ENCODE measurements at places on chromosomes 12 and 14. TPM values are rescaled to one million over a fixed set of nuclear protein-coding genes. Genes with fewer than 3 reads are reported as not detected.

The KERA gene
- total RNA-seq: not detected

GRCh38 chr14:80017795-80018194 is 193.5 kb downstream of the DIO2 start:
- DNase-seq: no peak

DNA sequence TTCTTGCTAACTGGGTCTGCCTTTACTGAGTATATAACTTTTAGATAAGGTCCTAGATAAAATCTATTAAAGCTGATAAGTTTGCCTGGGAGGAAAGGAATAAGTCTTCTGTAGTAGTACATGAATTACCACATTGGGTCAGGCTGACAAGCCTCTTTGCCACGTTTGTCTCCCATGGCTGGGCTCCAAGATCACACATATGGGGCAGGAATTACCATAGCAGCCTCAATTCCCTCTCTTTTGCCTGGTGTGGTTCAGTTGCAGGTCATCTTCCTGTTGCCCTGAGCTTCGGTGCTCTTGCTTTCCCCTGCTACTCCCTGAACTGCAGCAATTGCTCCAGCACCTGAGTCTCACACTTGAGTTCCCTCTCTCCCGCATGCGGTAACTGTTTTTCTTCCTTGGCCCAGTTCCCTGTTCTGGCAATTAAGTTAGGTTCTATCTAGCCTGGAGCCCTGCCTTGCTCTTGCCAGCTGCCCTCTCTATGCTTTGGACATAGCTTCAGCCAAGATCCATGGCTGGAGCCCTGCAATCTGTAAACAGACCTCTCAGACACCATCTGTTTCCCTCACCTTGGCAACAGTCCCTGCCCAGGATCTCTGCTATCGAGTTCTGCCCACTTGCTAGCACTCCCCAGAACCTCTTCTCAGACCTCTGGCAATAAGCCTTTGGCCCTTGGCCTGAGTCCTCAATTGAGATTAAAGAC is 5.8 kb upstream of the GLT8D2 start:
- DNase-seq: peak; percentile 94

- peak; percentile 45 for DNase-seq
Observed at GRCh38 chr12:46711756-46712155, 114.0 kb downstream of the SLC38A4 start.

- no peak for DNase-seq
Observed at GRCh38 chr12:62966990-62967506, 32.1 kb upstream of the PPM1H start.

The P2RX2 gene
- total RNA-seq: not detected

DNA sequence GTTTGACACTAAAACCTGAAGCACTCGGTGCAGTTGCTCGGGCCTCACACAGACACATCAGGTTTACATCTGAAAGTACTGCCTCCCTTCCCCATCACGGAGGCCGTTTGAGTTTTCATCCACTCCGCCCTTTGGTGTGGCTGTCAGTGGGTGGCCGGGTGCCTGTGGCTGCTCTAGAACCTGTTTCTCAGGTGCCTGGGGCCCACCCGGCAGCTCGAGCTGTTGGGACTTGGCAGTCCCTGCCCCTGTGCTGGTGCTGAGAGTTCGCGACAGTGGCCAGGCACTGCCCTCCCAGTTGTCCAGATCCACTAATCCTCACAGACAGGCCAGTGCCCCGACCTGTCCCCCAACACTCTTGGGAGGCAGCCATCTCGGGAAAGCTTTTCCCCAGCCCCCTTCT is 22.4 kb downstream of the XRCC3 start:
- no peak for DNase-seq

The SLC6A15 gene
- 3.7 TPM for total RNA-seq

GRCh38 chr12:2364631-2365051 is 311.9 kb downstream of the CACNA1C start:
- DNase-seq: no peak

- no peak for DNase-seq
Observed at GRCh38 chr14:80124794-80125193, 86.5 kb downstream of the DIO2 start.

DNA sequence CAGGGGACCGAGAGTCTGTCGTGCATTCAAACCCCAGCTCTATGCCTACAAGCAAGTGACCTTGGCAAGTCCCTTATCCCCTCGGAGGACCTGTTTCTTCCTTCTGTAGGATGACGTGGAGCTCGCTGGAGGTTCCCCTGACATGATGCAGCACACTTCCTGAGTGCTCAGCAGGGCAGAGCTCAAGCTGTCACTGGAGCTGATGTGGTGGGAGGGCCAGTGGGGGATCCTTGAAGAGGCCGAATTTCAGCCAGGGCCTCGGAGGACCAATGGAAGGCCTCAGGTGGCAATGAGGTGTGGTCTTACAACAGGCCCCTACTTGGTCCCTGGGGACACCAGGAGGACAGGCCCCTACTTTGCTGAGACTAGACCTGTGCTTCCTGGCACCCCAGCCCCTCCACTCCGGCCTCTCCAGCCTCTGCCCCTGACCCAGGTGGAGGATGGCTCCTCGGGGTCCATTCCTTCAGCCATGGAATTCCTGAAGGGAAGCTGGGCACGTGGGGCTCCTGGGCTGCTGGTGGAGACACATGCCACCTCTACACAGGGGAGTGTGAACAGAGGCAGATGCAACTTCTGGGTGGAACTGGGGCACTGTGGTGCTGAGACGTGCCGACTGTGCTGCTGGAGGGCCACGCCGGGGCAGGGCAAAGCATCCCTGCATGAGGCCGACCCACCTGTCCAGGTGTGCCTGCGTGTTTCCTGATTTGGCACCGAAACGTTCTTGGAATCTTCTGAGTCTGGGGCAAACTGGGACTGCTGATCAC is 18.7 kb upstream of the KIF26A start:
- DNase-seq: no peak

The HVCN1 gene
- 3.2 TPM for total RNA-seq

DNA sequence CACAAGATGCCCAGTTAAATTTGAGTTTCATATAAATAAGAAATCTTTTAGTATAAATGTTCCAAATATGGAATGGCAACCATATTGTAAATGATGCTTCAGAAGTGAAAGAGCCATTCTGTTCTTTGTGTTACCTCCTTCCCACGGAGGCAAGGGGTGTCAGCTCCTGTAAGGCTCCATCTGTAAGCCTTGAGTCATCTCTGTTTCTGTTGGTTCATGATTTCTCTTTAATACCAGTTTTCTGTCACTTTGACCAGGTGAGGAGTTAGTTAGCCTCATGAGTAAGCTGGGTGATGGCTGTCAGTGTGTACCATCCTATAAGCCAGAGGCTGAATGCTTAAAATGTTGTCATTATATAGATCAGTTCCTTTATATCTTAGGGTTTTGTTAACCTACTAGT is 61.9 kb downstream of the TMEM30B start:
- no peak for DNase-seq

DNA sequence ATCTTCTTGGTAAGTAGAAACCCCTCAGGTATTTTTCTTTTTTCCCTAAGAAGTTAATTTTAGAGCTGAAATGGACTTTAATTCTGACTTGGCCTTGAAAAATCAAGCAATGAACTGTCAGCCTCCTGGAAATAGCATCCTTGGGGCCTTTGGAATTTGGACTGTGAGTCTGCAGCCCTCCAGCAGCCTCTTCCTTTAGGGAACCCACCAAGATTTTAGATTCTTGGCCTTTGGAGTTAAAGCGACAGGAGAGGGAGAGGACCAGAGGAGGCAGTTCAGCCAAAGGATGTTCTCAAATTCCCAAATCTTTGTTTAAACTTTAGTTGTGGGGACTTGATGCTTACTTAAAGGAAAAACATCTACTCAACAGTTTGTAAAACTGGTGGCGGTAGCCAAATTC is 288.6 kb downstream of the AACS start:
- no peak for DNase-seq

The ARHGAP9 gene
- 9.8 TPM for total RNA-seq

The MANSC4 gene
- not detected for total RNA-seq

DNA sequence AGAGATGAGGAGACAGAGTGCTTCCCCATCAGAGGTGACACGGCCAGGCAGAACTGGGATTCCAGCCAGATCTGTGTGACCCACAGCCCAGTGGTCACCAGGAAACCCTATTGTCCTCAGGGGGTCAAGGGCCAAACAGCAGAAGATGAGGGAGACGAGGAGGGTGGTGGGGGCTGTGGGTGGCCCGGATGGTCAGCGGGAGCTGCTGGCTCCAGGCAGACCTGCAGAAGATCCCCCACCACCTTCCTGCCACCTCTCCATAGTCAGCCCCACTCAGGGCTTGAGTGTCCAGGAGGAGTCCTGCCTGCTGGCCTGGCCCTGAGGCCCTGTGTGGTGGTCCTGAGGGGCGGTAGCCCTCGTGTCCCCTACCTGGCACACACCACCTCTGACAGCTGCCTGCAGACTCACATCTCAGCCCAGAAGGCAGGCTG is 136.8 kb downstream of the CALM1 start:
- no peak for DNase-seq

DNA sequence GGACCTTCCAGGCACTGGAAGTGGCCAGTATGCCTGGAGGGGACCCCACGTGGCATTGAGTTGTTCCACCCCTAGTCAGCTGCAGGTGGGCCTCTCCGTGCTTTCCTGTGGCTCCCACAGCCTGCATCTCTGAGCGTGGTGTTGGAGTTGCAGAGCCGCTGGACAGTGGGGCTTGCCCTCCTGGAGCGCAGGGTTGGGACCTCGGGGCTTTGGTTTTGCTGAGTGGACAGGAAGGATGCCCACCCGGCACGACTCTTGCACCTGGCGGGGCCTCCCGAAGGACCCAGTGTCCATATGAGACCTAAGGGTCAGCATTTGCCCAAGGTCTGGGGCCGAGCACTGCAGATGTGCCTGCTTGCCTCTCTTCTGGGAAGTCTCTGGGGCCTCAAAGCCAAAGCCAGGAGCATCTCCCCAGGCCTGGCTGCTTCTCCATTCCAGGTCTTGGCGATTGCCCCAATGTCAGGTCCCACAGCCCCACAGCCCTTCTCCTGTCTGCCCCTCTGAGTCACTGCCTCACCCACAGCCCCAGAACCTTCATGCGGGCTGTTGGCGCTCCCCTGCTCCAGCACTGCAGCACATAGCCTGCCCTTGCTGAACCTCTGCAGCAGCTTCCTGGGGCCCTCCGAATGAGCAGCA is 1.5 kb downstream of the PACS2 start:
- peak; percentile 55 for DNase-seq

DNA sequence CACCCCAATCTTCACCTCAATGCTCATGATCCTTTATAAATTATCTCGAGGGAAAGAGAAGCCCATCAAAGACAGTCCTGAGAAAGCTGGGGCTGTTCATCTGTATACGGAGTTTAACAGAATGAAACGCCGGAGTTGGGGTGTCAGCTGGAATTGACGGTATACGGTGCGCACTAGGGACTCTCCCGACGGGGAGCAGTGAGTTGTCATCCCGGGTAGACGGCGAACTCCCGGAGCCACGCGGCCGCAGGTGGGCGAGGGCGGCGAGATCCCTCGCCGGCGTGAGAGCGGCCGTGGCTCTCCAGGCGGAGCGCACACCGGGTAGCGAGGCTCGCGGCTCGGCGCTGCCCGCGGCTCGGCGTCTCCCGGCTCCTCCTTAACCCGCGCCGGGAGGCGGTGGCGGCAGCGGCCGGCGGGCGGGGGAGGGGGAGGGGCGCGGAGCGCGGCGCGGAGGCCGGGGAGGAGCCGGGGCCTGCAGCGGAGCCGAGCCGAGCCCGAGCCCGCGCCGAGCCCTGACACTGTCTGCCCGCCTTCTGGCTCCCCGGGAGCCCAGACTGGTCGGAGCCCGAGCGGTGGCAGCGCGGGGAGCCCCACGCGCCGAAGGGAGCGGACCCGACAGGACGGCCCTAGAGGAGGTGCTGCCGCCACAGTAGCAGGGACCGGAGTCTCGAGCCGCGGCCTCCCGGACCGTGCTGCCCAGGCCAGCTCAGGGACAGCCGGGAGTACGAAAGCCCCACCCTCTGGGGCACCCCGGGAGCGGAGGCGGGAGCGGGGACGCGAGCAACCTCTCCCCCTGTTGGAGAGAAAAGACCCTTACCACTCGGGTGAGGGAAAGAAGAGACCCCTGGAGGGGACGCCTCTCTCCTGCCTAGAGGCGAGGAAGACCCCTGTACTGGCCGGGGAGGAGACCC is at the start of gene FOXJ2:
Gene FOXJ2, plus strand, starts transcription at position 475 of the 911 bp plus-strand sequence. CDS start 7,117 bp downstream, outside the sequence.
- DNase-seq: peak; percentile 75

The TAS2R19 gene
- total RNA-seq: 2.0 TPM

DNA sequence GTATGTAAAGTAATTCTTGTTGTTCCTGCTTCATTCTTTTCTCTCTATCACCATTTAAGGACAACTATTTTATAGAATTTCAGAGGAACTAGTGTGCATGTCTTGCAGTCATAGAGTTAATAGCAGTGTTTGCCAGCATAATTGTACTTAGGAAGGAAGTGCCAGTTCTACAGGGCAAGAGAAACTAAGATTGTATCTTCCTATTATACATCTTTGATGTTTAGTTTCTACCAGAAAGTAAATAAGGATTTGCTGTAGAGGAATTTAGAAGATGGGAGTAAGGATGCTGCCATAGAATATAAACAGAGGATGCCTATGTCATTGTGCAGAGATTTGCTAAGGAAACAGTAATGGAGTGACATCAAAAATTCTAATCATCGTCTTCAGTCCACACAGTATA is 270.9 kb upstream of the NPAS3 start:
- DNase-seq: no peak

The SLC6A12 gene
- 0.05 TPM for total RNA-seq

The CDC42BPB gene
- total RNA-seq: 63.4 TPM

Data from myocyte (in vitro differentiated cells).